Substantia nigra (tissue), 51 donors: ENCODE measurements at places on chromosomes 3 and 15.

DNA sequence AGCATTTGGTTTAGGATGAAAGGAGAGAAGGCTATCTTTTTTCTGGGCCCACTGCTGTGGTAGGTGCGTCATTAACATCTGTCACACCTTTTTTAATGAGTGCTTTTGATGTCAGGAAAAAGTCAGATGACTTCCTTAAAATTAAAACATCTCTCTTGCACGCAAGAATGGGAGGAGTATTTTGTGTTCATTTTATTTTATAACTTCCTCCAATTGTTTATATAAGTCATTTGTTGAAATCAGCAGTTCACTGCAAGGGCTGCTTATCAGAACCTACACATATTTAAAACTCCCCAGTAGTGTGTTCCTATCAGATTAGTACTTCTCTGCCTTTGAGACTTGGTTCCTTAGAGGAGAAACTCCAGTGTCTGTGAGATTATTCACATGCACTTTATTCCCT lies 143.8 kb downstream of the NEO1 start:
- DNase-seq, result no peak

- DNase-seq, result no peak
These were observed 86.6 kb upstream of the HES1 start for GRCh38 chr3:194049394-194049793.

DNA sequence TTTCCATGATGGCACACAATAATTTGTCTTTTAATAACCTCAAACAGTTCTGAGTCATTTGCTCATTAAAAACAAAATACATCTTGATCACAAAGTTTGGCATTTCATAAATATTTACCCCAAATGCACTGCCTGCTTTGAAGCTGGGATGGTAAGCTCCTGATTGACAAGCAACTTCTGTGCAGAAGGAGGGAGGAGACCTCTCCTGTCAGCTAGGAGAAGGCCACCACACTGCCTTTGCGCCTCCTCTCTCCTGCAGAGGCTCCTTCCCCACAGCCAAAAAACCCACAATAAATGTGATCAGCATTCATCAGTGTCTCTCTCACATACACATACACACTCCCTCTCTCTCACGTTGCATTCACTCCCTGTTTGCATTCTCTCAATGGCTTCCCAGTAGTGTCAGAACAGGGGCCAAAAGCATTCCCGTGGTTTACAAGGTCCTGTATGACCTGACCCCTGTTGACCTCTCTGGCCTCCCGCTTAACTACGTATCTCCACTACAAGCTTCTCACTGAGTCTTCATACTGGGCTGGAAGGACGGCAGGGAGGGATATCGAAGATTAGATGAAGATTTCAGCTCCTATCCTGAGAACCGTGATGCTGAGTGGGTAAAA lies 216.4 kb downstream of the FOXP1 start:
- no peak for DNase-seq

DNA sequence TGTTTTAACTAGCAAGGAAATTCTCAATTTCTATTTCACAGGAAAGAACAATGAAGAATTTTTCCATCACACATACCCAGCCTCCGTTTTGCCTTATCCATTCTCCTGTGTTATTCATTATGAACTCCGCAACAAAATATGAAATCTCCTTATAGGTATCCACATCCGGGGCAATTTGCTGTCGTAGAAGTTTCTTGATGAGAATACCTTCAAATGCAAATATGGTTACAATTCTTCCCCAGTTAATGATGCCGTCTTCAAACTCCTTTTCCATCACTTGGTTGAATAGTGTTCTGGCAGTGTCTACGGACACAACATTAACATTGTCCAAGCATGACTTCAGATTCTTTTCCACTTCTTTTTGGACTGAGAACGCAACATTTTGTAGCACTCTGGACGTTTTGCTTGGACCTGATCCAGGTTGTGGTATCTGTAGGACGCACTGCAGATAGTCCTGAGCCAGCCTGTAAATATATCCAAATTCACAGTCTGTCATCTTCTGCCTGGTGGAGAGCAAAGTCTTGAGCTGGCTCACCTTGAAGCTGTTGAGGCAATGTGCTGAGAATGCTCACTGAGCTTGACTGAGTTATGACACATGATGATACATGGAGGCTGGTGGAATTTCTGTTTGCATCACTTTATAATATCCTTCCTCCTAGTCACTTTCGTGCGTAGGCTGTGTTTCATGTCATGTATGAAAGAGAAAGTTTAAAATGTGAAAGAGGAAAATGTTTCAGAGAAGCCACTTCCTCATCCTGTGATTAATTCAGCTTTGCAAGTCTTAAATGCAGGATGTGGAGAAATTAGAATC lies at the start of gene BCL2A1:
Gene BCL2A1, minus strand, starts transcription at position 573 of the 811 bp plus-strand sequence. Its CDS starts 77 bp downstream, at position 496.
- no peak for DNase-seq

- no peak for DNase-seq
These were observed 339.8 kb upstream of the WNT5A start for GRCh38 chr3:55826731-55827496.

DNA sequence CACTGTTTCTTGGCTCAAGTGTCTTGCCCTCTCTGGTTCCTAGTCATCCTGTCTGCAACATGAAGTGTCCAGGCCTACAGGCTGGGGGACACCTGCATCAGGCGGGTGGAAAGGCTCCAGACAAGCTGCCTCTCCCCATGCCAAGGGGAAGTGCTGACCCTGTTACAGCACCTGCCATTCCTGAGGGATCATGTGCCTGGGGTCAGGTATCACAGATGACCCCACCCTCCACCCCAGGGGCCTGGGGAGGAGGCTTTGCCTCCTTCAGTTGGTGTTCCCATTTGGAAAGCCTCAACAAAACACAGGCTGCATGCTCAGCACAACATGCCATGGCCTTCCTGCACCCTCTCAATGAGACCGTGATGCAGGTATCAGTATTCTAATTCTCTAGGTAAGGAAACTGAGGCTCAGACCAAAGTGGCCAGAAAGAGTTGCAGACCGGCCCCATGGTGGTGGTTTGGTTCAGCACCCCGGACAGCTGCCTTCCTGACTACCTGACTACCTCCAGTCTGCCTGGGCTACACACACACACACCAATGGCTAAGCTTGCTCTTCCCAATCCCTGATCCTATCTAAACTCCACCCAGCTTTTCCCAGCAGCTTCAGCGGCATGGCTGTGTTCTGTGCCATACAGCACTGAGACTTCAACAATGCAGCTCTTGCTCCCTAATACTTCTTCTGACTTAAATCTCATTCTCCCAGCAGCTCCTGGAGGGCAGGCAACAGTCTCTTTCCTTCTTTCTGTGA lies 69.7 kb upstream of the LINGO1 start:
- DNase-seq, result no peak

DNA sequence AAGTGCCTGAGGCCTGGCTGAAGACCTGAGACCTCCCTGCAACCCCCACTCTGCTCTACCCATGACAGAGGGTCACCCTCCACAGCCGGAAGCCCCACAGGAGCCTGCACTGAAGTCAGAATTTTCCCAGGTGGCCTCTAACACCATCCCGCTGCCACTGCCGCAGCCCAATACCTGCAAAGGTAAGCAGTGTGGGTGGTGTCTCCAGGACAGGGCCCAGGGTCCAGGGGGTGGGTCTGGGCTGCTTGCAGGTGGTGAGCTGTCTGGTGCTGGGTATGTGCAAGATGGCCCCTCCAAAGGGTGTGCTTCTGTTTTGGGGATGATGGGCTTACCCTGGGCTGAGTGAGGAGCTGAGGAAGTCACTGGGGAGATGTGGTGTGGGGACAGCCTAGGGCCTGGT lies 69.9 kb downstream of the FBLN2 start:
- DNase-seq, result no peak
